GM13976 (cell line): ENCODE measurements at places on chromosomes 6 and 20.

GRCh38 chr6:30483677-30484279 is 5.5 kb upstream of the HLA-E start:
- peak; percentile 64 for DNase-seq

GRCh38 chr6:37269105-37269504 is 11.2 kb upstream of the TMEM217 start:
- DNase-seq = no peak

GRCh38 chr6:90186637-90187371 is 109.8 kb downstream of the BACH2 start:
- DNase-seq = no peak

DNA sequence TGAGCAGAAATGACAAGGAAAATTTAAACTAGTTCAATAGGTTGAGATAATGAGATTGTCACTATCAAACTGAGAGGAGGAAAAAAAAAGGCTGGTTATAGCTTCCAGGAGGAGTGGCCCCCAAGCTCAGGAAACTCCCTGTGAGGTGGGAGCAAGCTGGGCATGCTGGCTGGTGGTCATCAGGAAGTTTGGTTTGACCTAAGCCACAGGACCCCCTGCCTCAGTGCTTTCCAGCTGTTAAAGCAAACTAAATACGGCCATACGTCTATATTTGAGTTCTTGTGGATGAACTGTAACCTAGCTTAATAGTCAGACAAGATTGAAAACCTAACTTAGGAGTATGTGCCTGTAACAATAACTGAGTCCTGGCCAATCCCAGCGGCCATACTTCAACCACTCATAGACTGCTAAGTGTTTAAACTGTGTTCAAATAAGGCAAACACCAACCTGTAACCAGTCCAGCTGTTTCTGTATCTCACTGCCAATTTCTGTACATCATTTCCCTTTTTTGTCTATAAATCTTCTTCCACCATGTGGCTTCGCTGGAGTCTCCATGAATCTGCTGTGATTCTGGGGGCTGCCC is 24.6 kb upstream of the ZBTB24 start:
- DNase-seq = no peak

GRCh38 chr20:38724626-38725147 is 401 bp downstream of the SLC32A1 start:
- peak; percentile 38 for DNase-seq

DNA sequence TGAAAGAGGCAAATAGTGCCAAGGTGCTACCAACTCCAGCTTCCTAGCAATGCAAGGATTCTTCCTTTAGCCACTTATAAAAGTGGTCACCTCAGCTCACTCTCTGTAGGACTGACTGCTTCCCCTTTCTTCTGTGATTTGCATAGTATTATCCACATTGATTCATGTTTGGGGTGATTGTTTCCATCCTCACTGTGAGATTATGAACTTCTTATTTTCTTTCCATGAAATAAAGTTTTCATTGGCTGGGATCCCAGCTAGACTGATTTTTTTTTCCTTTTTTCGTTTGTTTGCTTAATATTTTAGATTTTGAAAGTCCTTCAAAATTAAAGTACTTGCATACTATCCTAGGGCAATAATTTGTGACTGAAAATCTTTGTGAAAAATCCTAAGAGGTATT is 50.5 kb downstream of the EYA4 start:
- no peak for DNase-seq

- DNase-seq = no peak
Measured at GRCh38 chr20:53180928-53181362, 208.8 kb downstream of the TSHZ2 start.

GRCh38 chr6:111738631-111739030 is 133.0 kb upstream of the TRAF3IP2 start:
- DNase-seq = no peak

DNA sequence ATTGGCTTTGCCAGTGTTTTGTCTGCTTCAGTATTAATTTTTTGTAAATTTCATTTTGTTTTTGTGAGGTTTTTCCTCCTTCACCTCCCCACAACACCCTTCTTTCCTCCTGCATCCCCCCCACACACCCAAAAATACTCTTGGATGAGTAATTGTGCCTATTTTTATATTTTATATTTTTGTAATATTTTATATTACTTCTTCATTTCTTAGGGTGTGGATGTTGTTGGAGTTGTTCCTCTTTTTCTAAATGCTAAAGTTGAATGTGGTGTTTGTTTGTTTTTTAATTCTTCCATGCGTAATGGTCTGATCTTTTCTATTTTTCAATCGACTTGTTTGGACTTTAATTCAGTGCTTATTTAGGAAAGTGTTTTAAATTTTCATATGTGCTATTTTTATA is 420.5 kb upstream of the SOX4 start:
- DNase-seq = no peak
